Non-pigmented ciliary epithelial cell (primary cell): ENCODE measurements at places on chromosomes 11 and 22.
A peak's percentile ranks its signal among the peaks of the same experiment; 100 is the strongest.

DNA sequence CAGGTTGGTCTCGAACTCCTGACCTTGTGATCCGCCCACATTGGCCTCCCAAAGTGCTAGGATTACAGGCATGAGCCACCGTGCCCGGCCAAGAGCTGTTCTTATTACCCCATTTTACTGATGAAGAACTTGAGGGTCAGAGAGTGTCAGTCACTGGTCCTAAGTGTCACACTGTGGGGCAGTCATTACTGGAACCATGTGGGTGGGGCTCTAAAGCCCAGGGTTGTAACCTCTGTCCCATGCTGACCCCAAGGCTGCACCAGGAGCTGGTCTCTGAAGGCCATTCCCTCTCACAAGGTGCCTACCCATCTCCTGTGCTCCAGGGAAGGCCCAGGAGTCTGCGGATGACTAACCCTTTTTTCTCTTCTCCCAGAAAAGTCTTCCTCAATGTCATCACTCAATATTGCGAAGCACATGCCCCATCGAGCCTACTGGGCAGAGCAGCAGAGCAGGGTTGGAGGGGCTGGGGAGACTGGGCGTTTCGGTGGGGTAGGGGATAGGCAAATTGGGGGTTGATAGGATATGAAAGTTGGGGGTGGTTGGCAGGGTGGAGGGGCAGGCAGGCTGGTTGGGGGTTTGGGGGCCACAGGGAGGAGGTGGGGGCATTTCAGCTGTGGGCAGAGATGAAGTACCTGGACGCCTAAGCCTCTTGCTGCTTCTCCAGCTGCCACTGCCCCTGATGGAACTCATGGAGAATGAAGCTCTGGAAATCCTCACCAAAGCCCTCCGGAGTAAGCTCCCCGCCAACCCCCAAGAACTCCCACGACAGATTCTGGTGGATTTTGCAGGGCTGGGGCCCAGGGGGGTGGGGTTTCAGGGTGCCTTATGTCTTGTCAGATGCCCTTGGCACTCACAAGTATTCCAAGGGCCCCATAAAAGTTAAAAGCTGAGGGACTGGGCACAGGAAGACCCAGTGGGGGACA is 2.0 kb upstream of the ESRRA start:
- no peak for DNase-seq

DNA sequence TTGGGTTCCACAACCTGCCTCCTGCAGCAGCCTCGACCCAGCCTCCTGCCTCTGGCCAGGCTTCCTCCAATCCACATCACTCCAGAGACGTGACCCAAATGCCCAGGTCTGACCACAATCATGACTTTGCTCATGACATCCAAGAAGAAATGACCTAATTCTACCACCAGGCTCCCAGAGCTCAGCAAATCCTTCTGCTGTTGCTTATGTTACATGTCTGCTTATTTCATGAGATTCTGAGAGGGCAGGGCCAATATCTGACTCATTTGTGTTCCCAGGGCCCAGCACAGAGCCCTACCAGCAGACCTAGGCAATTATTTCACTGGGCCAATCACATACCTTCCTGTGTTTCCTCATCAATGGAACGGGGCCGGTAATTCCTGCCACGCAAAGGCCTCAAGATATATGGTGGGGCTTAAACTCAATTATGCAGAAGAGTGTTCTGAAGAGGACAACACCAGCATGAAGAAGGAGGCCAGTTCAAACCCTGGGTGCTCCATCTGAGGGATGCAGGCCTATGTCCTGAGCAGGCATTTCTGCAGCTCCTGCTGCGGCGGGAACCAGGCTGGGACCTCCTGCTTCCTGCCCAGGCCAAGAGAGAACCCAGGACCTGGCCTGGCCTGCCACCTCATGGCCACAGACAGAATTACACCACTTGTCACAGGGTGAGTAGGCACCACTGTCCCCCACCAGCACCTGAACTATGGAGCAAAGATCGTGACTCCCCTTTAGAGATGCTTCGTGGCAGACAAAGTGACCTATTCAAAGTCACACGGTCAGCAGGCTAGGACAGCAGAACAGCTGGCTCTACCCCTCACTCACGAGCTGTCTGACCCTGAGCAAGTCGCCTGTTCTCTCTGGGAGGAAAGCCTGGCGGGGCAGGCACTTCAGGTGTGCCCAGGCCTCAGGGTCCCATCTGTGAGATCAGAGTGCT is 5.9 kb downstream of the CENPM start:
- peak; percentile 44 for DNase-seq

DNA sequence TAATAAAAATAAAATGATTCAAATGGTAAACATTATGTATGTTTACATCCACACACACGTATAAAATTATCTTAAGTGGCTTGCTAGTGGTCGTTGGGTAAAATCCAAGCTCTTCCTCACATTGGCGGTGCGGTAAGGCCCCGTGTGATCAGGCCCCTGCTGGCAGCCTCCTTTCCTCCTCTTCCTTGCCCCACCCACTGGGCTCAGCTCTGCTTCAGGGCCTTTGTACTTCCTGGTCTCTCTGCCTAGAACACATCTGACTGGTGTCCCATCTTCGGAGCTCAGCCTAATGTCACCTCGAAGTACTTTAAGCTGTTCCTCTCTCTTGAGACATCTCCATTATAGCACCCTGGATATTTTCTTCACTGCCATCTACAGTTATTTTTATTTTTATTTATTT is 52.8 kb downstream of the OSBP2 start:
- DNase-seq, result no peak

GRCh38 chr11:76684516-76684915 is 14.0 kb upstream of the LRRC32 start:
- no peak for DNase-seq

DNA sequence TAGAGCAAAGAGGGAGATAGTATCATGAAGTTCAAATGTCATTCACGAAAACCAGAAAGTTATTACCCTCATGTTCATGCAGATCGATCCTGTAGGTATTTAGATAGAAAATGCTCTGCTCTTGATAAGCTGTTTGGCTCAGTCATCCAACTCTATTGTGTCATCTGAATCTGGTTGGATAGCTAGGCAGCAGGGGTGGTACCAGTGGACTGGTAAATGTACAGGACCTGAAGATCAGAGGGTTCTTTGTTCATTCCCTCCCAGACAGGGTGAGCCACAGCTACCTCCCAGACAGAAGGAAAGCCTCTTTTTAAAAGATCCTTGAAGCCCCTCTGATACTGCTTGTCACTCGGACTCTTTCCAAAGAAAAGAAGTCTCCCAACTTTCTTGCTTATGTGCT is 29.8 kb upstream of the DRD2 start:
- no peak for DNase-seq

DNA sequence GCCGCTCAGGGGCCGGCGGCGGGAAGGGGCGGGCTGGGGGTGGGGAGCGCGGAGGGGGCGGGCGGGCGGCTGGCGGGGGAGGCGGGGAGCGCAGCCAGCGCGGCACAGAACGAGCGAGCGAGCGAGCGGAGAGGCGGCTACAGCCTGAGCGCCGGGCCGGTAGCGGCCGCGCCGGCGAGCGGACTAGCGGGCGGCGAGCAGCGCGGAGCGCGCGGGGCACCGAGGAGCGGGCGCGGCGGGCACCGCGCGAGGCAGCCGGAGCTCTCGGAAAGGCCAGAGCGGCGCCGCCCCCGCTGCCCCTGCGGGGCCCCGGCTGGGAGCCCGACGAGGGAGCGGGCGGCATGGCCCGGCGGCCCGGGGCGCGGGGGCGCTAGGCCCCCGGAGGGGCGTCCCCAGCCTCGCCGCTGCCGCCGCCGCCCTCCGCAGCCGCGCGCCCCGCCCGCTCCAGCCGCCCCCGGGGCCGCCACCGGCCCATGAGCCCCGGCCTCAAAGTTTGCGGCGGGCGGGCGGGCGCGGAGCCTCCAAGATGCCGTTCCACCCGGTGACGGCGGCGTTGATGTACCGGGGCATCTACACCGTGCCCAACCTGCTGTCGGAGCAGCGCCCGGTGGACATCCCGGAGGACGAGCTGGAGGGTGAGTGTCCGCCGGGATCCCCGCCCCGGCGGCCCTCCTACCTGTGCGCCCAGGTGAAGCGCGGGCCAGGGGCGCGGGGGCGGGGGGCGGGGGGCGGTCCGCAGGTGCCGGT is at the start of gene CABP7:
TSS of gene CABP7 (plus strand) at position 105 of the 747 bp plus-strand sequence. CDS start at position 527, 422 bp downstream.
- DNase-seq, result no peak

DNA sequence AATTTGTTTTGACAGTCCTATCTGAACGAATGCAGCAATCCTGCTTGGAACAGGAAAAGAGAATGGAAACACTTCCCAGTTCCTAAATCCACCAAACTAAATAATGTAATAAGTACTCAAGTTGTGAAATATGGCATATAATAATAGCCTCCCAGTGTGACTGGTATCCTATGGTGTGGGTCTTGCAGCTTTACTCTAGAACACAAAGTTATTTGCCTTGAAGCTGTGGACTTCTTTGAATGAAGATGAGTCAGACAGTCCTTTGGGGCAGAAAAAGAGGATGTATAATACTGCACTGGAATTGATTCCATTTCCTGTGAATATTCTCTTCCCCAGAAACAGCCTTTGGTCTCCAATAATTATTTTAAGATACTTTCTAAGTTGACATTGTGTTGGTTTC is 887.0 kb downstream of the KCNA4 start:
- no peak for DNase-seq

DNA sequence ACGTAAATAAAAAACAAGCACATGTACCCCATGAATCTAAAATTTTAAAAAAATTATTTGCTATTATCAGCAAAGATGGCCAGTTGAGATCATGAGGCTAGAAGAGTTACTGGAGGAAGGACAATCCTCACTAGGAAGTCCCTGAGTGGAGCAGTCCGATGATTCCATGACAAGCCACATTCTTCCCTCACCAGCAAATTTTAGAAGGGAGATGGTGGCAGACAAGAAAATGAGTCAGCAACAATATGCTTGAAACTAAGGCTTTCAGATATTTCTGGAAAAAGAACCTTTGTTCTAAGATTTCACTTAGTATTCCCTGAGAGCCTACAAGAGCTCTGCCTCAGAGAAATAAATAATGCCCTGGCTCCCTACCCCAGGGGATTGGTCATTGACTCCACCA is 34.9 kb downstream of the P4HA3 start:
- DNase-seq, result no peak

GRCh38 chr11:120752668-120753067 is 241.1 kb downstream of the GRIK4 start:
- DNase-seq, result no peak

GRCh38 chr22:38419121-38419857 is 35.7 kb downstream of the KCNJ4 start:
- no peak for DNase-seq

DNA sequence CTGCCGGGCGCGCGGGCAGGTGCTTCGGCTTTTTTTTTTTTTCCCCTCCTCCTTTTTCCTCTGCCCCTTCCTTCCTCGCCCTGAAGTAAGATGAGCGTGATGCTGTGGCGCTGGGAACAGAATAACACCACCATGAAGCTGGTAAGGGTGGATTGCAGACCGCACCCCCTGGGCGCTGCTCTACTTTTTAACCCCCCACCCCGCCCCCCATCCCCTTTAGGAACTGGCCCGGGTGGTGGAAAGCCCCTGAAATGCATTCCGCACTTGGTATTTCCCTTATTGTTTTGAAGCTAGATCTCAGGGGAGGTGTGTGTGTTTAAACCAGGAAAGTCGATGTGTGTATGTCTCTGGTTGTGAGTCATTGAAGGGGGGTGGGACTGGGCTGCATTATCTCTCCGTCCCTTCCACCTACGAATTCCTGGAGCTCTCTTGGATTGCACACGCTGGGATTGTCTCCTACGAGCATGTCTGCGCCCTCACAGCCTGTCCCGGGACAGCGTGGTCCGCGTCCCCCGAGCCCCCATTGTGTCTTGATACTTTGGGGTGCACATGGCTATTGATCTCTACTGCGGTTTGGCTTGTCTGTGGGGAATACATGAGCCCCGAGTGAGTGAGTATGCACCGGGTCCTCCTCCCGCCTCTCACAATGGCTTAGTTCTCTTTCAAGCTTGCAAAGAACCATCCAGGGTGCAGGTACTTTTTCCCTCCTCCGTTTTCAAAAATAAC is 64.9 kb downstream of the NAV2 start:
- peak; percentile 23 for DNase-seq
